ENCODE measurements at places on chromosomes 4 and X. TPM values are rescaled to one million over a fixed set of nuclear protein-coding genes. Genes with fewer than 3 reads are reported as not detected.

DNA sequence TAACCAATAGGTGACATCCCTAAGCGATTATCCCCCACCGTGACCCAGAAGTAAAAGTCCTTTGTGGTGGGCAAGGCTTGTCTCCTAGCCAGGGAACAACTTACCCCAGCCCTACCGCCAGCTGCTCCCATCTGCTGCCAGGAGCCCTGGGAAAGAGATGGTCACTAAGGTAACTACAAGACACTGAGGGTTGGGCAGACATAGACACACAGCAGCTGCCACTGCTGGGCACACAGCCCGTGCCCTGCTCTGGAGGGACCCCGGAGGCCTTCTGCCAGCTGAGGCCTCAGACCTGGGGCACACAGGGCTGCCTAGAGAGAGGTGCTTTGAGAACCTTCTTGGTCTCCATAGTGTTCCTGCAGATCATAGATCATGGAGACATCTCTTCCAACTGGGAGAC lies 53.0 kb upstream of the PROM1 start:
- no peak for DNase-seq

GRCh38 chr4:168095776-168096406 lies 3.6 kb downstream of the ANXA10 start:
- peak; percentile 21 for DNase-seq

- no peak for DNase-seq
Observed at GRCh38 chr4:2599304-2599654, 62.8 kb downstream of the FAM193A start.

- DNase-seq, result no peak
Observed at GRCh38 chrX:56798339-56798711, 69.3 kb downstream of the NBDY start.

GRCh38 chrX:137194164-137194563 lies 160.4 kb upstream of the GPR101 start:
- peak; percentile 29 for DNase-seq

Gene POU3F4
- not detected for total RNA-seq

DNA sequence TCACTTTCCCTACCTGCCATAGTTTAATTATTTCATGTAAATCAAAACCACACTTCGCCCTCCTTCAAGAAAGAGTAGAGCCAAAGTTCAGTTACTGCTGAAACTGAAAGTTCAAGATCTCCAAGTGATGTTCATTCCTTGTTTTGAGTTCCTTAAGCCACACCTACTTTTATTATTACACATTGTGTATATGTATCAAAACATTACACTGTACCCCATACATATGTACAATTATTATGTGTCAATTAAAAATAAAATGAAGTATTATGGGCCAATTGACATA lies 892.3 kb upstream of the NDST4 start:
- no peak for DNase-seq
